Endothelial cell (in vitro differentiated cells): ENCODE measurements at places on chromosomes 16 and 17. TPM values are rescaled to one million over a fixed set of nuclear protein-coding genes. Genes with fewer than 3 reads are reported as not detected.
A peak's percentile ranks its signal among the peaks of the same experiment; 100 is the strongest.

- no peak for DNase-seq
Measured at GRCh38 chr17:41848788-41849187, 11.2 kb downstream of the KLHL10 start.

GRCh38 chr16:88741368-88741767, 35.1 kb downstream of the CTU2 start:
- DNase-seq = no peak

- no peak for DNase-seq
Measured at GRCh38 chr17:28290703-28291102, 28.3 kb upstream of the TMEM97 start.

- peak; percentile 61 for DNase-seq
Measured at GRCh38 chr17:40122136-40122998, 596 bp downstream of the MSL1 start.

The GSDMA gene
- total RNA-seq = not detected

- DNase-seq = no peak
Measured at GRCh38 chr16:57617604-57618111, 10.8 kb upstream of the ADGRG1 start.

The VAT1 gene
- 460 TPM for total RNA-seq
